Activated T-helper 1 cell treated with anti-CD3 and anti-CD28 coated beads, Interleukin-2, amount 50 U/mL, for 16 hours (primary cell): ENCODE measurements at places on chromosomes 11 and 22.

- DNase-seq: no peak
Measured at GRCh38 chr11:68047437-68048290, 8.8 kb downstream of the TCIRG1 start.

DNA sequence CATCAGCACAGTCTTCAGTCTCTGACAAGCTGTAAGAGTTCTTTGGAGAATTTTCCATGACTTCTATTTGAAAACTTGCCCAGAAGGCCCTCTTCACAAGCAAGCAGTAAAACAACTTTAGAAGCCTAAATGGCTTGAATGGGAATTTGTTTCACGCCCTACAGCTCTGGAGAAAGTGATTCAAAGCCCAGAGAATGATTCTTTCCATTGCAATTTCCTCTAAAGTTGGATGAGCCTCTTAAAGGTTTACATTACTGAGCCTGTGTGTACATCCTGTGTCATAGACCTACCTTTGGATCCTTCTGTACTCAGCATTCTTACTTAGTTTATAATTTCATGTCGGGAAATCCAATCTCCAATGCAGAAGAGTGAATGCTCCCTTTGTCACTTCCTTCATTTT lies 6.8 kb upstream of the OR8B3 start:
- DNase-seq: no peak

DNA sequence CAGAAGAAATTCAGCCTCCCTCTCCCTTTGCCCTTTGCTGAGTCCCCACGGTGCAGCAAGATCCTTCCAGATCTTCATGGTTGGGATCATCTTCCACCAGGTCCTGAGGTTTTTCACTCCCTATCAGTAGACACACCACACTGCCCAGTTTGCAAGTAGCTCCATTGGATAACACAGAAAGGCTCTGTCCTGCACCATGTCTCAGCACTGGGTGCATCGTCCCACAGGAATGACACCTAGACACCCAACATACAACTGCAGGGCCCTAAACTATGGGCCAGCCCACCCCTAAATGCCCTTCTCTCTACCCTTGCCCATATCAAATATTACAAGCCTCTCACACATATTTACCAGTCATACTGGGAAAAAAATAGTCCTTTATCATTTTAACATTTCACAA lies 9.4 kb downstream of the KLHL22 start:
- no peak for DNase-seq

DNA sequence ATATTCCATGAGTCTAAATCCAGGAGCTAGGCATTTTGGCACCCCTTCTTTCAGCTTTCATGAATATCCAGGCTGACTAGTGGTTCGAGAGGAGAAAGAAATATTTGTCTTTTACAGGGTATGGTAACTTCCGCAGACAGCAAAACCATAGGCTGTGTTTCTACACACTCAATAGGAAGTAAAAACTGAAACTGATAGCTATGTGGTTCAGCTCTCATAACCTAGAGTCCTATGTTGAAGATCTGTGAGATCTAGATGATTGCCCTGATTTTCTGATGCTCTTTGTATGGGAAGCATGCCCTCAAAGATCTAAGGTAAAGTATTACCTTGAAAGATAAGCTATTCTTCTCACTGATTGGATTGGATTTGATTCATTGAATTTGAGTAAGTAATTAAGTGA lies 118.3 kb downstream of the CD44 start:
- no peak for DNase-seq

- no peak for DNase-seq
Measured at GRCh38 chr11:92276773-92277172, 52.2 kb downstream of the FAT3 start.

DNA sequence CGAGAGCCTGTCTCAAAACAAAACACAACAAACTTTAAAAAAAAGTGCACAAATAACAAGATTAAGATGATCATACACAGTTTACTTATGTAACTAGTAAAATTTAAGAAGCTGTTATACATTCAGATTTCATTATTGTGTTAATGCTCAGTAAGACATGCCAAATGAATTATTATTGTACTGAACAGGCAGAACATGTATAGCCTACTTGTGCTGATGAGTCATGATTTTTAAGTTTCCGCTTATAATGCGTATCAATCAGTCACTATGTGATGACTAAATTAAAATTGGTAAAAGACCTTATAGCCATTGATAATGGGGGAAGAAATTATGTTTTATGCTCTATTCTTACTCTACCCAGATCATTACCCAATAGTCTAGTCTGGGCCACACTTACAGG lies 20.5 kb upstream of the EXPH5 start:
- no peak for DNase-seq

GRCh38 chr11:65613091-65613928 lies 711 bp downstream of the MAP3K11 start:
- DNase-seq: no peak

- DNase-seq: no peak
Measured at GRCh38 chr11:21321072-21321471, 651.7 kb downstream of the NELL1 start.

DNA sequence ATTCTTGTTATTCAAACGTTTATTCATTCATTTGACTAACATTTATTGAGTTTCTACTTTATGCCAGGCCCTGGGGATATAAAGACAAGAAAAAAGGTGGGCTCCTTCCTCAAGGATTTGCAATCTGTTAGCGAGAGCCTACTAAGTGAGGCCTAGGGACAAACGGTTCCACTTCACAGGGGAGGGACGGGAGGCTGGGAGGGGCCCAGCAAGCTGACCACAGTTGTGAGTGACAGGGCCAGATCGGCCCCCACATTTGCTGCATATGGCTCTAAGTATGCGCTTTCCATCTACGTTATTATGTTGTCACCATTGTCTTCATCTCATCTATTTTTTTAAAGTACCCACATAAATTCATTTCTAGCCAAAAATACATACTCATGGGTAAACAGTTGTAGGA lies 271.1 kb downstream of the BUD13 start:
- DNase-seq: no peak

GRCh38 chr11:83060965-83061364 lies 10.7 kb downstream of the RAB30 start:
- DNase-seq: no peak

DNA sequence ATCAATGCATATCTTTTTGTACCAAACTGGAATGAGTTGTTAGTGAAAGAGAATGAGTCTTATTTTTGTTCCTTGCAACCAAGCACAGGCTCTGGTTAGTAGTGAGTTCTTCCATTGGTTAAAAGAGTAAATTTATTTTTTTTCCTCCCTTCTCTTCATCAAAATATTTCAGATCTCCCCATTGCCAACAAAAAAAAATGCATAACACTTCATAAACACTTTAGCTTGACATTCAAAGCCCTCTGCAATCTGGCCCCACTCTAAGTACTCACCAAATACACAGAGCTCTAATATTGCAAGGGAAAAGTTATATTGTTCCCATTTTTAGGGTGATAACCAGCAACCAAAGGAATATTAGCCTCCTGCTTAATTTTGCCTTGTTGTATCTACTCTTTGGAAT lies 333.0 kb upstream of the LUZP2 start:
- no peak for DNase-seq

DNA sequence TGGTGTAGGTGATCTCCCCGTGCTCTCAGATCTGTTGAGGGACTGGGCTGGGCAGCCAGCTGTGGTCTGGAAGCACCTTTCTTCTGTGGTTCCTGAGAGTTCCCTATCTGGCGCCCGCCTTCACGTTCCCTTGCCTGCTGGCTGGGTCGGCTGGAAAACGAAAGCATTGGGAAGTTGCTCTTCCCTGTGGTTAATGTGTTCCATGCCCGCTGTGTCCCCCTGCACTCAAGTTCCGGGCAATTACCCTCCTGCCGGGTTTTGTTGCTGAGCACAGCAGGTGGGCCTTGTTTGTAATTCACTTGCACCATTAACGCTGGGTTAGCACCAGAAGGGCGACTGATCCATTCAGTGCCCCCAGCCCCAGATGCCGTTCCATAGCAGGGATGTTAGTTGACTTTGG lies 134.1 kb downstream of the GRIK4 start:
- DNase-seq: no peak

DNA sequence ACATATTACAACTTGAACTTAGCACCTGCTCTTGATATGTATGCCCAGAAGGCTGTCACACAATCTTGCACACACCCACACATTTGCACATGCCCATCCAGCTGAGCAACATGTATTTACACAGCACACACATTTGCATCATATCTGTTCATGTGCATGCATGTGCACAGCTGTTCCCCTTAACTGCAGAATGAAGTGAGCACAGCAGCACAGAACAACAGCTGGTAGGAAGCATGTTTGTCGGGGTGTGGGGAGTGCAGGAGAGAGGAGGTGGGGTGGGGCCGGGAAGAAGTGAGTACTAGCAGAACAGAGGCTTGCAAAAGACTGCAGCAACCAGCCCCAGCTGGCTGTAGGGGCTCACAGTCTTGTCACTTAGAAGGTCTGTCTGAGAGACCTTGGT lies 296.5 kb downstream of the KIRREL3 start:
- no peak for DNase-seq

DNA sequence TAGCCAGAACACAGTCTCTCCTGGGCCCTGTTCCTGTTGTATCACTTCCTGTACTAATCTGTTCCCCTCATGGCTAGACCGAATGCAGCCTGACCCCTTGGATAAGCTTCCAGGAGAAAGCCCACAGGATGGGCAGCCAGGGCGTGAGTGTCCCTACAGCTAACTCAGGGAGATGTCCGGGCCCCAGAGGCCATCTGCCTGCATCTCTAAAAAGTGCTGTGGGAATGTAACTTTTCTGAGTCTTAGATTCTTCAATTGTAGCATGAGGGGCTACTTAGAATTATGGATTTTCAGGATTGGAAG lies 7.7 kb upstream of the MALAT1 start:
- DNase-seq: no peak

- DNase-seq: no peak
Measured at GRCh38 chr11:371051-371450, 1.8 kb downstream of the B4GALNT4 start.

GRCh38 chr11:41309716-41310115 lies 149.7 kb downstream of the LRRC4C start:
- no peak for DNase-seq

GRCh38 chr11:862081-862661 lies 19.5 kb downstream of the TSPAN4 start:
- no peak for DNase-seq

- DNase-seq: no peak
Measured at GRCh38 chr11:117258576-117258975, 26.1 kb downstream of the RNF214 start.

GRCh38 chr11:29280452-29280851 lies 736.4 kb downstream of the KCNA4 start:
- DNase-seq: no peak

GRCh38 chr22:23212061-23213021 lies 32.0 kb downstream of the BCR start:
- DNase-seq: no peak

- DNase-seq: no peak
Measured at GRCh38 chr11:125075900-125076317, 12.8 kb downstream of the SLC37A2 start.

DNA sequence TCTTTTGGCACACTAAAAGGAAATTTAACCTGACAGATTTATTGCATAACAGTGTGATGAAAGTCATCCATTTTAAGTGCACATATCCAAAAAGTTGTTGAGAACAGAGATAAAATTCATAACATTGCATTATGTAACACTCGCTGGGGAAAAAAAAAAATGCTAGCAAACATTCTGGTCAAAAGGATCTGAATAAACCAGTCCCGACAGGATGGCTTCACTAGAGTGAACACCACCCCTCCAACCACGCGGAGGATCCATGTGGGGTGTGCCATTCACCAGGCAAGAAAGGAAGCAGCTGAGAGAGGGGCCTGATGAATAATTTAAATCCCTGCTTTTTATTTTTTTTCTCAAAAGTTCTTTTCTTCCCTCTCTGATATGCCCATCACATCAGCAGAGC lies 258.7 kb downstream of the DCDC1 start:
- no peak for DNase-seq

DNA sequence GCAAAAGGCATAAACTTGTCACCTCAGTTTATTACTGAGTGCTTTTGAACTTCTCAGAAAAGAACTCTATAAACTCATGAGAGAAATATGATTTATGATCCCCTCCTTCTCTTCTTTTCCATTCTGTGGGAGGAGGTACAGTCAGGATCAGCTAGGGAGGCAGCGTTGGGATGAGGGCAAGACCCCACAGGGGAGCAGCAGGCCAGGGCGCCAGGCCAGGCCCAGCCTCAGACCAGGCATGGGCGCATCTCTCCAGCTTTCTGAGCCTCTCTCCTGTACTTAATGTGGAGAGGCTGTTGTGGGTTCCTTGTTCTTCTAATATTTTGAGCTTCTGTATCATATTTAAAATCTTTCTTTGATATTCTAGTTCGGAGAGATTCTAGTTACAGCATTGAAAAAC lies 71.7 kb downstream of the C22orf31 start:
- DNase-seq: no peak

DNA sequence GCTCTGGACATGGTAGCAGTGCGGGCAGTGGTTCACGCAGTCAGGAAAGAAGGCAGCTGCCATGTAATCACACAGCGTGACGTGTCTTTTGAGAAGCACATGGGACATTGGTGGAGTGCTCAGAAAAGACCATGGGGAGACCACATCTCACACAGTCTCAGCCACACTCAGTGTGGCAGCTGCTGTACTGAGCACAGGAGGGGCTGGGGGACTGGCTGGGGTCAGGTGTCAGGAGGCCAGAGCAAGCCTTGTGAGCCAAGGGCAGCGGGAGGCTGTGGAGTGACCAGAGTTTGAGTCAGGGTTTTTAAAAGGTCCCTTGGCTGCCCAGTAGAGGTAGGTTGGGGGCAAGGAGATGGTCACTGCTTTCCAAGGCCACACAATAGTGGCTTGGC lies 18.5 kb downstream of the CLDN5 start:
- DNase-seq: no peak

DNA sequence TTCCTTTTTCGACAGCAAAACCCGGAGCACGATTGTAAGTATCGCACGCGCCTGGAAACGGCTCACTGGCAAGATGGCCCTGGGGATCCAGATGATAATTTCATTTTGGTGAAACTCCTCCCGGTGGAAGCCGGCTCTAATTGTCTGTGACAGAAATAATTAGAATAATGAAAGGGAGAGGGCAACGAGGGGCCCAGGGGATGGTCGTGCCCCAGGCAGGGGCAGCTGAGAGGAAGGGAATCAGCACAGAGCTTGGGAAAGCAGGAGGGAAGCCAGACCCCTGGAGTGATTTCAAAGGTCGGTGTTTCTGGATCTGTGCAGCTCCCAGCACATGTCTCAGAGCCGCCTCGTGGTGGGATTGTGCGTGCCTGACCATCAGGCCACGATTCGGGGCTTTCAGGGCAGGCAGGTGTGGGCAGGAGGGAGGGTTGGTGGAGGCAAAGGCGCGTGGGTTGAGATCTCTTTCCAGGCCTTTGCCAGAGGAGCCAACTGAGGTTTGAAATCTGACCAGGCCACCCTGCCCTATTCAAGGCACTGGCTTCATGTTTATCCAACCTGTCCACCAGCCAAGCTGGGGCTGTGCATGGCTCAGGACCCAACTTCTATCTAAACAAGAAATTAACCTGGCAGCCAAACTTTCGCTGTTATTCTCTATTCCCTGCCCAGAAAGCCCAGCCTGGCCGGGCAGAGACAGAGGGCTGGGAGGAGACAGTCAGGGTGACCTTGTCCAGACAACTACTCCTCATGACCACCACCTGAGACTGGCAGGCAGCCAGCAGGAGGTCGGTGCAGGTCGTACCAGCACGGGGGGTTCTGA lies 27.8 kb downstream of the ANO1 start:
- no peak for DNase-seq
